GM23338 (cell line): ENCODE measurements at places on chromosomes 16 and 17. TPM values are rescaled to one million over a fixed set of nuclear protein-coding genes. Genes with fewer than 3 reads are reported as not detected.

The PYDC1 gene
- not detected in 2 replicates for total RNA-seq

DNA sequence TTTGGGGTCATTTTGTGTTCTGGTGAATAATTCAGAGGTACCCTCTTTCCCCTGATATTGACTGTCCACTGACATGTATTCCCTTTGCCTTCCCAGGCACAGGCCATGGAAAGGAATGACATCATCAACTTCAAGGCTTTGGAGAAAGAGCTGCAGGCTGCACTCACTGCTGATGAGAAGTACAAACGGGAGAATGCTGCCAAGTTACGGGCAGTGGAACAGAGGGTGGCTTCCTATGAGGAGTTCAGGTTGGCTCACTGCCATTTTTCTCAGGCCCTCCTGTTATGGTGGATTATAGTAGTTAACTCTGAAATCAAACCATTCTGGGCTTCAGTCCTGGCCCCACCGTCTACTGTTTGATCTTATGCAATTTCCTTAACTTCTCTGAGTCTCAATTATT, 1.6 kb upstream of the EFTUD2 start:
- peaks cover 14% of the 10 kb centered on the region; the same call in 1 of the 2 replicates for H3K4me1 ChIP-seq
- no peaks in the 10 kb centered on the region; the same call in 1 of the 2 replicates for H3K36me3 ChIP-seq
- no peaks in the 10 kb centered on the region for H3K27me3 ChIP-seq
- no peak overlapping the region for H3K27ac ChIP-seq
- no peak for DNase-seq

- no peaks in the 10 kb centered on the region for H3K36me3 ChIP-seq
- H3K4me1 ChIP-seq = 0 out of 2 replicates have a peak, but pooled peaks cover 2% of the 10 kb centered on the region
- peak; percentile 43 for DNase-seq
- no peak overlapping the region for H3K27ac ChIP-seq
Measured at GRCh38 chr16:57028086-57028485, 38.7 kb downstream of the NLRC5 start.

- no peaks in the 10 kb centered on the region for H3K4me1 ChIP-seq
- H3K4me3 ChIP-seq = no peak overlapping the region
- no peaks in the 10 kb centered on the region for H3K36me3 ChIP-seq
- H3K27me3 ChIP-seq = no peaks in the 10 kb centered on the region
Measured at GRCh38 chr17:5783851-5784250, 199.5 kb upstream of the NLRP1 start.

- no peaks in the 10 kb centered on the region for H3K27me3 ChIP-seq
- no peaks in the 10 kb centered on the region for H3K4me1 ChIP-seq
- H3K36me3 ChIP-seq = no peaks in the 10 kb centered on the region
- no peak overlapping the region for H3K27ac ChIP-seq
- DNase-seq = peak; percentile 89
Measured at GRCh38 chr17:42937712-42938596, 26.3 kb downstream of the AARSD1 start.

DNA sequence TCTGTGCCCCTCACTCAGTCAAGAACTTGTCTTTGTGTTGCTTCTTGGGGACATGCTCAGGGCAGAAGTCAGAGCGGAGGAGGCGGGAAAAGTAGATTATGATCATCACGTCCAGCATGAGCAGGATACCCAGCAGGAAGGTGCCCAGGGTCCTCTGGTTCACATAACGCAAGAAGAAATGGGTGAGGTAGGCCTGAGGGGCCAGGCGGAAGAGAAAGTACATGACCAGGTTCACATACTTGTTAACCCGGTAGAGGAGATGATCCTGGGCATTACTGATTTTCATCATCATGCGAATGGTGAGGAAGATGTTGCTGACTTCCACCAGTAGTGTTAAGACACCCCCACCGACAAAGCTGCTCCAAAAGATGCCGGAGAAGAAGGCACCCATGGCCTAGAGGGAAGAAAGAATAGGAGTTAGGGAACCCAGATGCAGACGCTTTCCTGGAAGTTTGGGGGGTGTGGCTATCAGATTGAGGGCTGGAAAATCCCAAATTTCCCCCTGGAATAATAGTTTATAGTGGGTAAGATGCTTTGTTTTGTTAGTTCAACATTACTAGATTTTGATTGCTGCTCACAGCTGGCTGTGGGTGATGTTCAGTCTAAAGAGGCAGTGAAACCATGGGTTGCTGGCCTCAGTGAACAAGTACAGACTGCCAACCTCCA, 1.4 kb downstream of the TLCD1 start:
- H3K27ac ChIP-seq = peak overlapping the region; percentile 95
- peak; percentile 41 for DNase-seq
- H3K4me1 ChIP-seq = peaks cover 39% of the 10 kb centered on the region
- H3K36me3 ChIP-seq = peaks cover 39% of the 10 kb centered on the region
- peak overlapping the region; percentile 98 for H3K4me3 ChIP-seq

GRCh38 chr16:88589441-88589840, 19.2 kb downstream of the ZC3H18 start:
- H3K27me3 ChIP-seq = no peaks in the 10 kb centered on the region
- DNase-seq = no peak
- peaks cover 11% of the 10 kb centered on the region; the same call in 1 of the 2 replicates for H3K36me3 ChIP-seq
- no peak overlapping the region for H3K27ac ChIP-seq

GRCh38 chr16:81266680-81267095, 28.2 kb downstream of the BCO1 start:
- no peak overlapping the region for H3K27ac ChIP-seq
- H3K4me3 ChIP-seq = no peak overlapping the region
- no peak for DNase-seq

The KRT20 gene
- total RNA-seq = not detected in 2 replicates

The SREBF1 gene
- total RNA-seq = 77.7 and 85.3 TPM in 2 replicates

DNA sequence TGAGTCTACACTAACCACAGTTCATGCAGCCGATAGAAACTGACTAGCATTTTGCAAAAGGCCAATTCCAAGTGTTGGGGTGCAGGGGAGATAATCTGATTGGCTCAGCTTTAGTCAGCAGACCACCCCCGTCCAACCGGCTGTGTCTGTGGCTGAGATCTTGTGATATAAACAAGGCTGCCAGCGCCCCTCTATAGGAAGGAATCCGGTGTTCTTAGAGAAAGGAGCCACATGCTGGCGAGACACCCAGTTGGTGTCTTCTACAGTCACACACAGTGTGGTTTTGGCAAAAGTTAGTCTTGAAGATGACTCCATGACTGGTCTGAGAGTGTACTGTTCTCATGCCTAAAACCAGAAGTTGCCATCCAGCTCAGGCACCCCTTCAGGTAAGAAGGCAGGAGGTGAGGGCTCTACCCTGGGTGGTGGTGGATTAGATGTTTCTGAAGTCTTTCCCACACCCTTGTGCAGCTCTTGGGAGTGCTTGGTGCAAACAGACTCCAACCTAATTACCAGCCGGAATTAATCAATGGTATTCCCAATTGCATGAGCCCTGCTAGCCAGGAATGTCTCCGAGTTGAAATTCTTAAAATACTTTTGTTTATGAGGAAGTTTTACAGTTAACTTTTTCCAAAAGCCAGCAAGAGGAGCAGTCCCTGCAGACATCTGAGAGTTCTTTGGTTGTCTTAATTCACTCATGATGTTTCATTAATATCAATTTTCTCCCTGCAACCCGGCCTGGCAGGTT, 172.3 kb upstream of the IRX6 start:
- H3K4me1 ChIP-seq = peaks cover 7% of the 10 kb centered on the region; the same call in 1 of the 2 replicates
- no peaks in the 10 kb centered on the region for H3K36me3 ChIP-seq
- H3K4me3 ChIP-seq = no peak overlapping the region
- H3K27ac ChIP-seq = no peak overlapping the region

DNA sequence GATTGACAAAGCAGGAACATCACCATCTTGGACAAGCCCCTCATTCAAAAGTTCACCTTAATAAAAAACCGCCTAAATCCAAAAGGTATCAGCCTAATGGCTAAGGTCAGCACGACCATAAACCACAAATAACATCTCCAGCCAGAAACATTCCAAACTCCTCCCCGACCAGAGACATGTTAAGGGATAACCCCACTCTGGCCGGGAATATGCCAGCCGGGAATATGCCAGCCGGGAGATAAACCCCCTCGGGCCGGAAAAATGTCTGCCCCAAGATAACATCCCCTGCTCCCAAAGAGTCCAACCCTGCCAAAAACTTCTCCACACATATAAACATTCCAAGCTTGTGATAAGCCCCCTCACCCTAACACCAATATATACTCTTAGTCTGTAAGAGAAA, 1.4 kb downstream of the DHX33 start:
- peaks cover 10% of the 10 kb centered on the region for H3K4me1 ChIP-seq
- peak overlapping the region; percentile 88 for H3K4me3 ChIP-seq
- H3K36me3 ChIP-seq = peaks cover 5% of the 10 kb centered on the region
- H3K27ac ChIP-seq = 0 out of 2 replicates have a peak overlapping the region, but pooled peaks have one; percentile 78
- DNase-seq = no peak
